Brain (organoid and tissue), 16 donors: ENCODE measurements at places on chromosomes 5 and 9.

DNA sequence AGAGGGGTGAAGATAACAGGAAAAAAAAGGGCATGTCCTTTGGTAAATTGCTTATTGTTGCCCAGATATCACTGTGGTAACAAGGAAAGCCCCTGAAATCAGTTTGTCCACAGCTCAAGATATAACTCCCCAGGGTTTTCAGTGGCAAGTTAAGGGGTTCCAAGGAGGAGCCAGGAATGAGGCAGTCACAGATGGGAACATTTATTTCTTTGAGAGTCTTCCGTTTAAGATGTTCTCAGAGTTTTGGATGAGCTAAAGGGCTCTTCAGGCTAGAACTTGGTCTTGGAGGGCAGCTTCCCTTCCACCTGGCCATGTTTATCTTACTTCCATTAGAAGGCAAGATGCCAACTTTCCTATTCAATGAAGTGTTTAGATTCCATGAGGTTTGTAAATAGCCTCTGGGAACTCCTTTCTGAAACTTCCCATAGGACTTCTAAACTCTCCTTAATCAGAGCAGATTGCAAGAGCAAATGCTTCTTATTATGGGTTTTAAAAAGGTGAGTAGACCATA is 277.6 kb upstream of the TNC start:
- DNase-seq, result no peak

DNA sequence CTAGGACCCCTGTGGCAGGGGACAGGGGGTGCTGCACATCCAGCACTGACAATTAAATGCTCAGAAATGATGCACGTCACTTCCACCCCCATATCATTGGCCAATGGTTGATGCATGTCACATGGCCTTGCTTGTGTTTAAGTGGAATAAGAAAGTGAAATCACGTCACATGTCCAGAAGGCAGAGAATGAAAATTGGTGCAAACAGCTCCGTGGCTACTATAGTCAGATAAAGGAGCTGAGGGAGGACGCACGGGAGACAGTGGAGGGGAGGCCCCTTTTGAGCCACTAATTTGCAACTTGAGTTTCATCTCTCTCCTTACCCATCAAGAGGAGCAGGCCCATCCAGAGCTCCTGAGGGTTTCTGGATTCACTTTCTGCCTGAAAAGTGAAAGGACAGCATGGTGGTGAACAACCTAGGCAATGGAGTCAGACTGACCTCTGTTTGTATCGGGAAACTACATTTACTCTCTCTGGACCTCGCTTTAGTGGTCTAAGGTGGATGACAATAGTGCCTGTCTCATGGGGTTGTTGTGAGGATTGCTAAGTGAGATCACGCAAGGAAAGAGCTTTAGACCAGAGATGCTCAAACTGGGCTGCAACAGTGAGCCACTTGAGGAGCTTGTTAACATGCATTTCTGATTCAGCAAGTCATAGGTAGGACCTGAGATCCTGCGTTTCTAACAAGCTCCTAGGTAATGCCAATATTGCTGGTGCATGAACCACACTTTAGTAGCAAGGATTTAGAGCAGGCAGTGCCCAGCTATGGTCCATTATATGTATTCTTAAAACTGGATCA is 133.9 kb upstream of the ADRA1B start:
- no peak for DNase-seq

DNA sequence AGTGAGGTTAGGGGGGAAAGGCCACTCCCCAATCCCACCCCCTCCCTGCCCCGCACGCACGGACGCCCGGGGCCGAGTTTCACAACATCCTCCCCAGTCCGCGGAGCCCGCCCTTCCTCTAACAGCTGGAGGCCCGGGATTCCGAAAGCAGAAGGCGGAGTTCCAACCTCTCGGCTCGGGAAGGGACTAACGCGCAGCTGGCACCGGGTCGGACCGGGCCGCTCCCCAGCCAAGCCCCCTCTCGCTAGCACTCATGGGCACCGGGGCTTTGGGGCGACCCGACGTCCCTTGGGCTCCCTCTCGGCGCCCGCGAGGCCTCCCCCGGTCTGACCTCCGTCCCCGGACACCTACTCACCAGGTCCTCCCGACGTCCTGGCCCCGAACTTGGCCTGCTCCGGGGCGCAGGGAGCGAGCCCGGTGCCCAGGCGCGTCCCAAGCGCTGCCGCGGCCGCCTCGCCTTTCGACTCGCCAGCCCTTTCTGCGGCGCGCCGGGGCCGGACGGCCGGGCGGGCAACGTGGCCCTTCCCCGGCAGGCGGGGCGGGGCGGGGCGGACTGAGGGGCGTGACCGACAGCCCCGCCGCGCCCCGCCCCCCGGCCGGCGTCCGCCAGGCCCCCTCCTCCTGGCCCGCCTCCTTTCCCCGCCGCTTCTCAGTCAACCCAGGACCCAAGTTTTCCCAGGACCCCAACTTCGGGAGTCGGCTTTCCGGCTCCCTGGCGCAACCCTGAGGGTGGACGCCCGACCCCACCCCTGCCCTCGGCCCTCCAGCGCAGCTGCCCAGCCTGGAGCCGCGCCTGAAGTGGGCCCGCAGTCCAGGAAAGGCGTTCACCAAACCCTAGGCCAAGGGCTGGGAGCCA is at the start of gene MGAT1:
Gene MGAT1, minus strand, starts transcription at position 482 of the 856 bp plus-strand sequence. CDS start 9,835 bp downstream, outside the sequence.
- peak; percentile 16 for DNase-seq

DNA sequence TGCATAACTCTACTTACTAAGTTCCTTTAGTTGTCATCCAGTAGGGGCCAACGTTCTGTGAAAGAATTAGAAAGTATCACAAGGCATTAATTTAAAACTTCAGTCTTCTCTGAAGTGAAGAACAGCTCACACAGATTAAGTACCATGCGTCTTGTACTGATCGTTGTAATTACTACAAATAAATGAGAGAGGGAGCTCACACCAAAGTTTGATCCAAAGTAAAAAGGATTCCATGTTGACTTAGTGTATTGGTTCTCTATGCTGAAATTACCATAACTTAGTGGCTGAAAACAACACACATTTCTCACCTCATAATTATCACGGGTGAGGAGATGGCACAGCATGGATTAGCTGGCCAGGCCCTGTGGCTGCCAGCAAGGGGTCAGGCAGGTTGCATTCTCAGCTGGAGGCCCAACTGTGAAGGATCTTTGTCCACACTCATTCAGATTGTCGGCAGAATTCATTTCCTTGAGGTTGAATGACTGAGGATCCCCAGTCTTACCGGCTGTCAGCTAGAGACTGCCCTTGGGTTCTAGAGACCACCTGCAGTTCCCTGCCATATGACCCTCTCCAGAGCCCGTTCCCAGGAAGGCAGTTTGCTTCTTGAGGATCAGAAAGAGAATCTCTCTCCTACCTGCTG is 169.1 kb downstream of the YTHDC2 start:
- DNase-seq, result peak; percentile 59

GRCh38 chr5:172412724-172413286 is 41.5 kb downstream of the SH3PXD2B start:
- no peak for DNase-seq

DNA sequence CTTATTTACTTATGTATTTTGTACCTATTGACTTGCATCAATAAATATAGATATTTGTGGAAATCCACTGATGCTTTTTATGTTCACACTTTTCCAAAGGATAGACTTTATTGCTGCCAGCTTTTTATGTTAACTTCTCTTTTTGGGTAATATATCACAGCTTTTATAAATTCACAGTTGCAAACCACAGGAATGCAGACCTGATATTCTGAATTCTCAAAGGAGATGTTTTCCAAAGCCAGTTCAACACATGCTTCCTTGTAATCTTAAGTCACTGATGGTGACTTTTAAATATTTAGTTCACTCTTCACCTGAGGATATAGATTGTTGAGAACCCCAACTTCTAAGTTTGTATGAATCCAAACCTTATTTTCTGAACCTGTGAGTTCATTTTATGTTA is 223.4 kb upstream of the PRR16 start:
- DNase-seq, result no peak
